ENCODE measurements at places on chromosomes 1 and 21.

DNA sequence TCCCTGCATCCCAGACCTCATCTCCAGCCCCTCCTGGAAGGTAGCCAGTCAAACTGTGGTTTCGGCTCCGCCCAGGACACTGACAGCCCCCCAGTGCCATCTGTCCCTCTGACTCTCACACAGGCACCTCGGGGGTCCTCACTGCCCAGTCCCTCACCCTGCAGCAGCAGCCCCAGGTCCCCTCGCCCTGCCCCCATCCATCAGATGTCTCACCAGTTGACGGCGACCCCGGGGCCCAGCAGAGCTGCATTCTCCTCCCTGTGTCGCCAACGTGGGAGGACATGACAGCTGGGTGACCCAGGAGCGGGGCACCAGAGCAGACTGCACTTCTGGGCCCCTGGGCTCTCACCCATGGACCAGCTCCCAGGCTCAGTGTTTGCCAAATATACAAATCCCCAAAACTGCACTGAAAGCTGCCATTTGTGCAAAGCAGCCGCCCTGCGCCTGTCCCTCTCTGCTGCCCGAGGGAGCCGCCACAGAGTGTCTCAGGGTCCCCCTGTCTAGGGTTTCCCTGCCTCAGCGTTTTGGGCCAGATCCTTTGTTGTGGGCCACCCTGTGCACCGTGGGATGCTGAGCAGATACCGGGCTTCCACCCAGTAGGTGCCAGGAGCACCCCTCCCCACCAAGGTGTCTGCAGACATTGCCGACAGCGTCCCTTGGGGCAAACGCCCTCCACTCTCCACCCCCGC, 48.2 kb downstream of the PRDM15 start:
- DNase-seq: no peak

- no peak for DNase-seq
Observed at GRCh38 chr1:20719871-20720620, 2.2 kb upstream of the KIF17 start.

DNA sequence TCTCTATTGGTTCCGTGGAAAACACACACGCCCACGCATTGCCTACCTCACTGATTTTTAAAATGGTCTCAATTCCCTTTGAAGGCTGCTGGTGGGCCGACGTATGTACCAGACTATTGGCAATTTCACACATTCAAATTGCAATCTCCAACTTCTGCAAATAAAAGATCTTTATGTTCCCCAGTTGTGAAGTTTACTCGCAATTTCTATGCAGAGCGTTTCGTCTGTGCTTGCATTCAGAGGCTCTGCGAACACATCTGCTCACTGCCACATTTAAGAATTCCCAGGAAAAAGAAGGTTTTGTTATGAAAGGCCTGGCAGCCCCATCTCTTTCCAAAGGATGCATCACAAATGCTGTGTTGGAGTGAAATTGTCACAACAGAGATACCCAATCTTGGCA, 288.0 kb upstream of the KAZN start:
- no peak for DNase-seq

GRCh38 chr1:174550296-174550695, 102.5 kb downstream of the GPR52 start:
- no peak for DNase-seq

GRCh38 chr1:180597520-180597919, 34.3 kb upstream of the XPR1 start:
- DNase-seq: no peak

GRCh38 chr1:164333387-164333786, 225.6 kb upstream of the PBX1 start:
- DNase-seq: no peak

GRCh38 chr1:182249201-182249676, 142.4 kb downstream of the GLUL start:
- no peak for DNase-seq

DNA sequence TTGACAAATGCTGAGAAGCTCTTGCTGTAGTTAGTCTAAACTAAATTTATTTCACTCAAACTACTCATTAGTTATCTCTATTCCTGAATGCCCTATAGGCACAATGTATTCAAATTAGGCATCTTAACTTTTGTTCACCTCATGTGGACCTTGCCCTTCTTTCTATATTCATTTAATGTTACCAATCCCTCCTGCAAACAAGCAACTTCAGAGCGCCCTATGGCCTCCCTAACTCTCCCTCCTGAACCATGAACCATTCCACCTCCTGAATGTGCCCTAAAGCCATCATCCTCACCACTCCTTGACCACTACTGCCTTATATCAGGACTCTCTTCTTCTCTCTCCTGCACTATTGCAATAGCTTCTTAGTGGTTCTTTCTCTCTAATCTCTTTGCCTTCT, 34.8 kb upstream of the SAMD13 start:
- no peak for DNase-seq

- no peak for DNase-seq
Observed at GRCh38 chr1:205316161-205316566, 5.4 kb downstream of the NUAK2 start.

DNA sequence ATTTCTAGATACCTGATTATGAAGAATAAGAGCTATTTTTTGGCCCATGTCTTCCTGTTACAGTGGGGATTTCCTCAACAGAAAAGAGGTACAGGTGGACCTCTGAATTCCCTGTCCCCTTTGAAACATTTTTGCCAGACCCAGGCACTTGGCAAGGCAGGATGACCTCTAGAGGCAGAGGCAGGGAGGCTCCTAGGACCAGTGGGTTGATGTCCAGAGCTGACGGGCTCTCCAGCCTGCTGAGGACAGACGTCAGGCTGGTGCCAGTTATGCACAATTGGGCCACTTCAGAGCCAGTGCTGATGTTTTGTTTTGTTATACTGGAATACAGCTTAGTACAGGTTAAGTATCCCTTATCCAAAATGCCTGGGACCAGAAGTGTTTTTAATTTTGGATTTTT, 18.5 kb upstream of the A3GALT2 start:
- no peak for DNase-seq

Measured in forelimb muscle (tissue), 1 donor.